ENCODE measurements at places on chromosomes 2 and 18. TPM values are rescaled to one million over a fixed set of nuclear protein-coding genes. Genes with fewer than 3 reads are reported as not detected.

GRCh38 chr18:3491981-3492555, 42.1 kb downstream of the TGIF1 start:
- no peak for DNase-seq

GRCh38 chr2:130853391-130853790, 16.7 kb downstream of the ARHGEF4 start:
- DNase-seq: no peak

DNA sequence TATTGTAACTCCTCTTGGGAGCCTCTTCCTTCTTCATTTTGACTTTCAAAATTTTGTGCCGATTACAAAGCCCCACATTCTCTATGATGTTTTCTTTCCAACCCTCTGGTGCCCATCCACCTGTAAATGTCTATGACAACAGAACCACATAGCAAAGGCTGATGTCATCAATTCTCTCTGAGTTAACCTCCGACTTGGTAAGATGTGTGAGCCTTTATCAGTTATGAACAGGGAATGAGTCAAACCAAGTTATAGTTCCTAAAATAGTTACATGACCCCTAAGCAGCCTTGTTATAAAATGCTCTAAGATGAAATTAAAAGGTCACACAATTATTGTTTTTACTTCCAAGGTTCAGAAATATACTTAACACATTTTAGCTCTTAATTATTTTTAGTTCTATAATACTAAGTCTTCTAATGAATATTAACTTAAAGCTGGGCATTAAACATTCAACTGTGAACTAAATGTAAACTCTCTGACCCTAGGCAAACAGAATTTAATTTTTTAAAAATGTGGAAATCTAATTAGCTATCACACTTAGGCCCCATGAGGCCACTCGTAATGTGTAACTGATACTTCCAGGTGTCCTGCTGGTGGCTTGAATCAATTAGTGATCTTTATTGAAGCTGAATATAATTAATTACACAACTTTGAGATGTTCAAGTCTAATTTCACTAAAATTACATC, 102.3 kb upstream of the CYRIA start:
- DNase-seq: no peak

PLEK gene
- total RNA-seq: 2.3 TPM

DNA sequence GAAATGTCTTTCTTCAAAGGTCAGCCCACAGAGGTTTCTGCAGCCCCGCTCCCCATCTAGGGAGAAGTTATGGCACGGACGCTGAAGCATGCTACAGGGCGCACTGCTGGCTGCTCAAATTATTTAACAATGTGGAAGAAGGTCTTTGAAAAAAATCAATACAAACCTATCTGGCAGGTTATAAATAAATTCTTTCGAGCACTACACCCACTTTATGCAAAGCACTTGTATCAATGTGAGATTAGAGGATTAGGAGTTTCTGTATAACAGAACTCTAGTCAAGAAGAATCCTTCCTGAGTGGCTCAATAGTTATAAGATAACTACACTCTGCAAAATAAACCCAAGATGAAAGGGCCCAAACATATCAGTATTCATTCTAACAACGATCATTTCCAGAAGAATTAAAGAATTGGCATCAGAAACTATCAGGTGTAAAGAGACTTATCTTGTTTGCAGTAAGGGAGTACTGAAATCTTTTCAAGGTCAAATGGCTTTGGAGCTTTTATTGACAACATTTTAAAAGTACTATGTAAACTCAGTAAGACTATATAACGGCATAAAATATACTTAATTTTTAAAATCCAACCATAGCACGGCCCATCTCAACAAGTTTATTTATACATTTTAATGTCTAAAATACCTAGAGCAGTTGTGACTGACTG, 103.0 kb upstream of the DNMT3A start:
- DNase-seq: no peak

DNA sequence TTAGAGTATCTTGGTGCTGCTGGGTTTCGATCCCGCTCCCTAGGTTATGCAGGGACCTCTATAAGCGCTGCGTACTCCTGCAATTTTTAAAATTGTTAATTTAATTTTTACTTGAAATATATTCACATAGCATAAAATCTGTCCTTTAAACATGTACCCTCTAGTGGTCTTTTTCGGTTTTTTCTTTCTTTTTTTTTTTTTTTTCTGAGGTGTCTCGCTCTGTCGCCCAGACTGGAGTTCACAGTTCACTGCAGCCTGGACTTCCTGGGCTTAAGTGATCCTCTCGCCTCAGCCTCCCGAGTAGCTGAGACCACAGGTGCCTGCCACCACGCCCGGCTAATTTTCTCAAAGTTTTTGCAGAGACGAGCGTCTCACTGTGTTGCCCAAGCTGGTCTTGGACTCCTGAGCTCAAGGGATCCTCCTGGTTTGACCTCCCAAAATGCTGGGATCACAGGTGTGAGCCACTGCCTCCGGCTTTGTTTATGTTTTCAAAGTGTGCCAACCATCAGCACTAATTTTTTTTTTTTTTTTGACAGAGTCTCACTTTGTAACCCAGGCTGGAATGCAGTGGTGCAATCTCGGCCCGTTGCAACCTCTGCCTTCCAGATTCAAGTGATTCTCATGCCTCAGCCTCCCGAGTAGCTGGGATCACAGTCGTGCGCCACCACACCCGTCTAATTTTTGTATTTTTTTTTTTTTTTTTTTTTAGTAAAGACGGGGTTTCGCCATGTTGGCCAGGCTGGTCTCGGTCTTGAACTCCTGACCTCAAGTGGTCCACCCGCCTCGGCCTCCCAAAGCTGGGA, 585 bp upstream of the MOB1A start:
- no peak for DNase-seq

ZNG1B gene
- total RNA-seq: 27.0 TPM

SGO2 gene
- total RNA-seq: 0.57 TPM

DNA sequence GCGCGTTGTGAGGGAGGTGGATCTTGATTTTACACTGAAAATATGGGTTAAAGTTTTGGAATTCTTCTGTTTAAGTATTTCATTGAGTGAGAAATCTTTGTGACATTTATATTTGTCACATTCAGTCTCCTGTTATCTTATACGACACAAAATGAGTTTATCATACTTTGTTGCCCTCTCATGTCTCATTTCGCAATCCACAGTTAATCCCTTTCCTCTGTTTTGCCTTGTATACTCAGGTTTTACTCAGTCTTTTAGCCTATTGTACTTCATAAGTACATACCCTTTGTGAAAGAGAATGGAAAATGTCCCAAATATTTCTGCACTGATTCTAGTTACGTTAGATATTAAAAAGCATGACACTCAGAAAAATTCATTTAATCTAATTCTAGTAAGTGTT, 142.7 kb downstream of the ATP9B start:
- no peak for DNase-seq

GRCh38 chr2:69556008-69556407, 87.5 kb downstream of the AAK1 start:
- no peak for DNase-seq

DNA sequence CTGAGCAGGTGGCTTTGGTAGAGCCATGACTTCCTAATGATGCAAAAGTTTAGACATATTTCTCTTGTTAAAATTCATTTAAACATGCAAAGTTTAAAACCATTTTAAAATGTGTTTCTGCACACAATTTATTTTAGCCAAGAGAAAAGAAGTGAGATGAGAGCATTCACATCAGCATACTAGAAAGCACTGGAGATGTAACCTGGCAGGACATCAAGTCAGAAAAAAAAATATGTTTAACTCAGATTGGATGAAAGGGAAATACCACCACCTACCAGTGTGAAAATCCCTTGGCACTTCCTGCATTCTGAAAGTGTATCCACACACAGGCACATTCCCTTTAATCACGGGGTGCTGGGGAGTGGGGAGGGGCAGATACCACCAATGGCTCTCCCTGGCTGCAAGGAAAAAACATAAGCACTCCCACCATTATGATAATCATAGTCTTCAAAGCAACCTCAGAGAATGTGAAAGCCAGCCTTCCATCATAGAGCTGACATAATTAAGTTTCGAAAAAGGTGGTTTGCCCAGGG, 25.0 kb downstream of the DNER start:
- DNase-seq: no peak

GRCh38 chr18:44325903-44326635, 354.6 kb upstream of the SETBP1 start:
- DNase-seq: peak; percentile 20

KCNS3 gene
- total RNA-seq: 13.0 TPM

DNA sequence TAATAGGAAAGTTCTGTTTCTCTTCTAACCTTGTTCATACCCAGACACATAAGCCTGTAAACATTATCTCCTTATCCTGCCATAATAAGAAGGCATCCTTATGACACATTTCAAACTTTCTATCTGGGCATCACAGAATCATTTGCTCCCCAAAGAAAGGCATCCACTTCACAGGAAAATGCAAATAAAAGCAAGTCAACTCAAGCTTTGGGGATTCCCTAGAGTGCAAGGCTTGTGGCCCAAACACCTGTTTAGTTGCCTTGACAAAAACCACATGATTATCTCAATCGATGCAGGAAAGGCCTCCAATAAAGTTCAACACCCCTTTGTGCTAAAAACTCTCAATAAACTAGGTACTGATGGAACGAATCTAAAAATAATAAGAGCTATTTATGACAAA, 195.7 kb upstream of the GALNT5 start:
- DNase-seq: no peak

SPATA3 gene
- total RNA-seq: not detected

FAHD2A gene
- 28.4 TPM for total RNA-seq

GRCh38 chr2:120571015-120571728, 164.5 kb upstream of the GLI2 start:
- DNase-seq: no peak

GRCh38 chr18:58101291-58101794, 57.3 kb downstream of the NEDD4L start:
- no peak for DNase-seq

DNA sequence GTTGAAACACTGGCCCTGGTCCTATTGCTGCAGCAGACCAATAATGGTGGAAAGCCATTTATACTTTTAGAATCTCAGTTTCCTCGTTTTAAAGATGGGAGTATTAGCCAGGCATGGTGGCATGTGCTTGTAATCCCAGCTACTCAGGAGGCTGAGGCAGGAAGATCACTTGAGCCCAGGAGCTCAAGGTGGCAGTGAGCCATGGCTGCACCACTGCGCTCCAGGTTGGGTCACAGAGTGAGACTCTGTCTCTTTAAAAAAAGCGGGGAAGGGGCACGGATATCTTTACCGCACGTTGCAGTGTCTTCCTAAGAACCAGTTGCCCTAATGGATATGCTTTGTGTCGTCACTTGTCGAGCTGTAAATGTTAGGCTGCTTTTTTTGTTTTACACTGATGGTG, 8.3 kb downstream of the MTCL1 start:
- no peak for DNase-seq

DNA sequence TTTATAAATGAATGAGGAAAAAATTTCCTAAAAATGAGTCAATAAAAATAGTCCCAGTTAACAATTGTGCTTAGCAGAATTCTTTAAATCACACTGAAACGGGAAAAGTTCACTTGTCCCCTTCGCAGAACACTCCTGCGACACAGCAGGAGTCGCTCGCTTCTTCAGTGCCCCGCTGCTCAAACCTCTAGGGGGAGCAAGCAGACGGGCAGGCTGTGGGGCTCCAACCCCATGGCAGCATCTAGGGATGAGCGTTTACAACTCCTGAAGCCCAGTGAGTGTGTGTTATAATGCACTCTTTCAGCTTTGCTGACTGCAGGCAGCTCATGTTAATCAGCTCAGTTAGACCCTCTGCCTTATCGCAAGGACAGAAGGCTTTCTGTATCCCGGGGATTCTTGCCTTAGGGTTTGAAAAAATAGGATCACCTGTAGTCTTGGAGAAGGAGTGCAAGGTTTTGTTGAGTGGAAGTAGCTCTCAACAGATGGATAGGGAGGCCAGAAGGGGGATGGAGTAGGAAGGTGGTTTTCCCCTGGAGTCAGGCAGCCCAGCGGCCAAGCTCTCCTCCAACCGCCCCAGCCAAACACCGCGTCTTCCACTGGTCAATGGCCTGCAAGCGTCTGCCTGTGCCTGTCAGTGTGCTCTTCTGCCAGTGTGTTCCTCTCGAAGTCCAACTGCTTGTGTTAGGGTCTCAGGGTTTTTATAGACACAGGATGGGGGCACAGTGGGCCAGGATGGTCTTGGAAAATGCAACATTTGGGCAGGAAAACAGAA, 1977.7 kb upstream of the LRRTM1 start:
- DNase-seq: no peak

GRCh38 chr2:142935563-142936089, 58.2 kb downstream of the KYNU start:
- DNase-seq: no peak
